ENCODE measurements at places on chromosomes 3 and 15.

- DNase-seq, result no peak
These were observed 27.3 kb downstream of the LIPC start for GRCh38 chr15:58459045-58459444.

DNA sequence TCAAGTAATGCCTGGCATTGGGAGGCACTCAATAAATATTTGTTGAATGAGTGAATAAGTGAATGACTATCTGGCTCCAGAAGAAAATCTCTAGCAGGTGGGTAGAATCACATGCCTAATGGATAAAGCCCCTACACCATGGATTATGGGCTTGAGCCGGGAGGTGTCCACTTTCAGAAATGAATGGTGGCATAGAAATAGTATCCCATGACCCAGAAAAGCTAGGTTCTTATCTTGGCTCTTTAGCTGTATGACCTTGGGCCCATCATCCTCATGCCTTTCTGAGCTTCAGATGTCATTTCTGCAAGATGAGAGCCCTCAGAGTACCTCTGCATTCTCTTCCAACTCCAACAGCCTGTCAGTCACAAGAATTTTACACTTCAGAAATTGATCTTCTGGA lies 37.3 kb upstream of the TNIK start:
- no peak for DNase-seq

DNA sequence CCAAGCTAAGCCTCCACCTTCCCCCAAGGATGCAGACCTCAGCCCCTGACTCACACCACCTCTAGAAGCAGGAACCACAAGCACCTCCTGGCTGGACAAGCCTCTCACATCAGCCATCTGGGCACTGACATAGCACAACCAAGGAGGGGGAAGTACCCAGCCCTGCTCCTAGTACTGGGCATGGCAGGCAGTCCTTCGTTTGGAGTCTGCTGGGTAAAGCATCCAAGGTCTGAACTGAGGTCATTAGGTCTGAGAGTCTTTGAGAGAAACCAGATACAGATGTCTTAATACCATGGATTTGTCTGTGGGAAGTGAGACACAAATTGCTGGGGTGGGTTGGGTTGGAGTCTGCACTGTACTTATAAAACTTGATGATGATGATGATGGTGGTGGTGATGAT lies 61.8 kb downstream of the CCDC33 start:
- no peak for DNase-seq

GRCh38 chr3:173529062-173529711 lies 131.6 kb downstream of the NLGN1 start:
- DNase-seq, result no peak

DNA sequence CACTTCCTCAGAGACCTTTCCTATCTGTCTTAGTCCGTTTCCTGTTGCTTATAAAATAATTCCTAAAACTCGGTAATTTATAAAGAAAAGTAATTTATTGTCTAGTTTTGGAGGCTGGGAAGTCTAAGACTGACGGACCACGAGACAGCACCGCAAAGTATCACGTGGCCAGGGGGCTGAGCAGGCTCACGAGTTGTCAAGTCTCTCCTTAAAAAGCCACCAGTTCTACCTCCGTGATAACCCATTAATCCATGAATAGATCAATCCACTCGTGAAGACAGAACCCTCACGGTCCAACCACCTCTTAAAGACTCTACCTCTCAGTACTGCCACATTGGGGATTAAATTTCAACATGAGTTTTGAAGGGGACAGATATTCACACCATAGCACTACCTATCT lies 821 bp downstream of the LINS1 start:
- DNase-seq, result no peak

DNA sequence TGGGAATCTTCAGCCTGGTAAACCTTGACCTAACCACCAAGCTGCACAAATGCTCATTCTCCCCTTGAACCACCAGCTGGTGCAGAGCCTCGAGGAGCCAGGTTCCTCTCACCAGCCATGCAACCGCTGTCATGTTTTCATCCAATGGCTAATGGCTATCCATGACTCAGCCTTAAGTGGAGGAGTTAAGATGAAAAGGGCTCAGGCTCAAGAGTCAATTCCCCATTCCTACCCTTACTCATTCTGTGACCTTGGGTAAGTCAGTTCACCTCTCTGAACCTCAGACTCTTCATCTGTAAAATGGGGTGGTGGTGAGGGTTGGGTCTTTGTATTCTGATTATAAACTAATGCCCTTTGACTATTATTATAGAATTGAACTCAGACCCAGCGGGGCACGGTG lies 515.6 kb downstream of the SHQ1 start:
- no peak for DNase-seq

- DNase-seq, result no peak
These were observed 585.9 kb downstream of the OTOL1 start for GRCh38 chr3:162082516-162082915.

- DNase-seq, result peak; percentile 72
These were observed 3.6 kb downstream of the GNAT1 start for GRCh38 chr3:50194903-50195500.

DNA sequence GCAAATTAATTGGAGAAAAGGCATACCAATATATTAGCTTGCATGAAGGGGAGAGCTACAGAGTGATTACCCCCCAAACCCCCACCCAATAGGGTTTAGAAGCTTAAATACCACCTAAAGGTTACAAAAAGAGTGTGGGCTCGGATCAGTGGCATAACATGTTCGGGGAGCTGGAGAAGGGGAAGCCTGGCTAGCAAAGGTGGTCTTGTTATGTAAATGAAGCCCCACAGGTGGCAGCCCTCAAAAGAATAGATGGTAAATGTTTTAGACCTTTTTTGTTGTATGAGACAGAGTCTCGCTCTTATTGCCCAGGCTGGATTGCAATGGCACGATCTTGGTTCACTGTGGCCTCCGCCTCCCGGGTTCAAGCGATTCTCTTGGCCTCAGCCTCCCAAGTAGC lies 10.9 kb upstream of the PXK start:
- DNase-seq, result no peak

GRCh38 chr3:42402394-42403096 lies 7.9 kb downstream of the LYZL4 start:
- no peak for DNase-seq

- DNase-seq, result no peak
These were observed 1.2 kb downstream of the BNC1 start for GRCh38 chr15:83283138-83283812.

GRCh38 chr15:57442335-57442734 lies 66.0 kb downstream of the CGNL1 start:
- DNase-seq, result no peak

- no peak for DNase-seq
These were observed 67.1 kb upstream of the ROBO2 start for GRCh38 chr3:76972624-76973296.

- no peak for DNase-seq
These were observed 9.6 kb downstream of the DNAJB8 start for GRCh38 chr3:128456776-128457715.

GRCh38 chr3:131540821-131541220 lies 38.0 kb upstream of the MRPL3 start:
- no peak for DNase-seq

DNA sequence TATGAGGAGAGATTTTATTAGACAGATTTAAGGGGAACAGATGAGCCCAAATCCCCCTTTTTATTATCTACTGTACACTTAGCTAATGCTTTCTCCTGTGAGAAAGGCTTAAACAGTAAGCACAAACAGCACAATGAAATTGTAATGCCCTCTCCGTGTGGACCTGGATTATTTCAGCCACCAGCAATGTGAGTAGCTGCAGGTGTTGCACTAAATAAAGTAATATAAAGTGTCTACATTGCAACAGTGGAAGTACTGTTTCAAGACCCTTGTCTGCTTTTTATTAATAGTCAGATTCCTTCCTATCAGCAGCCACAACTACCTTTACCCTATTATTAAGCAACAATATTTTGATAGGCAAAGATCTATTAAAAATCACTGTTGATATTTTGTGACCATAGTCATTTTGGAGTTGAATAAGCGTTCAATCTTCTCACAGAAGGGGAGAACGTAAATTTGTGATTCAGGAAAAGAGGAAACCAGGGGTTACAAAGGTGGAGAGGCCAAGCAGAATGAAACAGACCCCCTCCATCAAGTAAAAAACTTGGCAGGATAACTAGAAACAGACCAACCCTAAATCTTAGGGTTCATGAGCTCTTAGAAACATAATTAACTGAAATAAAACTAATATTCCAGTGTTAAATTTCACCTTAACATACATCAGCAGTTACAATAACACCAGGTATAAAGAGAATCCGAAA lies 422.6 kb downstream of the MECOM start:
- no peak for DNase-seq

GRCh38 chr3:10459954-10460754 lies 45.2 kb downstream of the ATP2B2 start:
- DNase-seq, result peak; percentile 43

DNA sequence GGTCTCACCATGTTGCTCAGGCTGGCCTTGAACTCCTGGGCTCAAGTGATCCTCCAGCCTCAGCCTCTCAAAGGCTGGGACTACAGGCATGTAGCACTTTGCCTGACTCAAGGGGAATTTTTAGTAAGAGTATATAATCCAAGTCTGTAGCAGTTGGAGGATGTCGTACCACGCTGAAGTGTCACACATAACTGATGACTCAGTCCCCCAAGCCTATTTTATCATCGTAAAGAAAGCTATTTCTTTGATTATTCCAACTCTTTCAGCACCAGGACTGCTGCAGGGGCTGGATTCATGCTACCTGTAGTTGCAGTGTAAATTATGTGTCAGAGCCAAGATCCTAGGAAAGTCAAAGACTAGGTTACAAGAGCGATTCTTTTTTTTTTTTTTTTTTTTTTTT lies 1.4 kb upstream of the PRKCI start:
- no peak for DNase-seq

DNA sequence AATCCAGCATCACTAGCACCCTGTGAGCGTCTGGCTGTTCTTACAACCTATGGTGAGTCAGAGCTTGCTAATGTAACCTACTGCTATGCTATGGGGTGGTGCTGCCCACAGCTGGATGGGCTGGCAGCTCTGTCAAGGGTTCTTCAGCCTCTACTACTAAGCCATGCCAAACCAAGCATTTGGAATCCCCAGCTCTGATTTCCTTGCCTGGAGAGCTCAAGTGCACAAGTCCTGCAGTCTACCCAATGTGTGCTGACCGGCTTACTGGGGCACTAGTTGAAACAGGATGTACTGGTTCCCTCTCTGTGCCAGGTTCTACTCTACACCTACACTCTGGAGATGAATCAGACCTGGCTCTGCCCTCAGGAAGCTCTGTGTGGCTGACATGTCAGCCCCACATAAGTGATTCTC lies 4.2 kb downstream of the TEX264 start:
- no peak for DNase-seq

Data from GM12891 (cell line).